ENCODE measurements at places on chromosomes 11 and 22. TPM values are rescaled to one million over a fixed set of nuclear protein-coding genes. Genes with fewer than 3 reads are reported as not detected.

Gene OR2AG2
- total RNA-seq: not detected

- H3K4me3 ChIP-seq: no peak overlapping the region
- DNase-seq: no peak
- H3K4me1 ChIP-seq: no peaks in the 10 kb centered on the region
- no peak overlapping the region for H3K27ac ChIP-seq
These were observed 109.3 kb upstream of the TBCEL start for GRCh38 chr11:120914601-120915000.

DNA sequence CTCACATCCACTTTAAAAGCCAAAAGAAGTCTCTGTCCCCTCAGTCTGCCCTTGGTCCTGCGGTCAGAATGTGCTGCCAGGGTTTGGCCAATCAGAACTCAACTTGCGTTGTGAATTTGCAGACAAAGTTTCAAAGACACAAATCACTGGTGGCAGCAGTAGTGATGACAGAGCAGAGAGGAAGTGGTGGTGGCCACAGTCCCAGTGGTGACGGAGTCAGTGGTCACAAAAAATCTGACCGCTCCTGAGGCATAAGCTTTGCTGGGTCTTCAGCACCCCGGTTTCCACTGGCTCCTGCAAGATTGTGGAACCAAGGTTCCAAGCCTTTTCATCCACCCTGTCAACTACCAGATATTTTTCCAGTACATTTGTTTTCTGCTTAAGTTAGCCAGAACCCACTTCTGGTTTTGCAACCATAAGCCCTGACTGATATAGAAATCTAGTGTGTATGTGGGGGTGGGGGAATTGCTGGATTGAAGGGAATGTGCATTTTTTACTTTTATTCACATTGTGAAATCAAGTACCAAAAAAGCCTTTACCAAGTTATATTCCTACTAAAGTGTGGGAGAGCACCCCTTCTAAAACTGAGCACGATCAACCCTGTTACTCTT, 112.3 kb downstream of the TMPRSS5 start:
- peaks cover 43% of the 10 kb centered on the region for H3K27me3 ChIP-seq
- H3K4me1 ChIP-seq: no peaks in the 10 kb centered on the region
- DNase-seq: no peak

DNA sequence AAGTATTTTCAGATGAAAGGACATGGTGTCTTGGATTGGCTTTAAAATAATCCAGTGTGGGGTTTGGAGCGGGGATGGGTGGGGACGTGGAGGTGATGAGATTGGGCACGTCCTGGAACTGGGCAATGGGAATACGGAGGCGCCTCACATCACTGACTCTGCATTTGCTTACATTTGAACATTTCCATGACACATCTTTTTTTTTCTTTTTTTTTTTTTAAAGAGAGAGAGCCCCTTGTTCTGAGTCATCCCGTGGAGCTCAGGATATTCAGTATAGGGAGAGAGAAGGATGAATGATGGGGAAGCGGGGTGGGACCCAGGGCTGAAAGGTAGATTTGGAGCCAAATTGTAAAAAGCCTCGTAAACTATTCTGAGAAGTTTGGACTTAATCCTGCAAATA, 142.7 kb downstream of the FBXO7 start:
- no peak for DNase-seq
- H3K36me3 ChIP-seq: no peaks in the 10 kb centered on the region
- peaks cover 3% of the 10 kb centered on the region for H3K27me3 ChIP-seq
- H3K27ac ChIP-seq: no peak overlapping the region
- no peaks in the 10 kb centered on the region for H3K4me1 ChIP-seq

DNA sequence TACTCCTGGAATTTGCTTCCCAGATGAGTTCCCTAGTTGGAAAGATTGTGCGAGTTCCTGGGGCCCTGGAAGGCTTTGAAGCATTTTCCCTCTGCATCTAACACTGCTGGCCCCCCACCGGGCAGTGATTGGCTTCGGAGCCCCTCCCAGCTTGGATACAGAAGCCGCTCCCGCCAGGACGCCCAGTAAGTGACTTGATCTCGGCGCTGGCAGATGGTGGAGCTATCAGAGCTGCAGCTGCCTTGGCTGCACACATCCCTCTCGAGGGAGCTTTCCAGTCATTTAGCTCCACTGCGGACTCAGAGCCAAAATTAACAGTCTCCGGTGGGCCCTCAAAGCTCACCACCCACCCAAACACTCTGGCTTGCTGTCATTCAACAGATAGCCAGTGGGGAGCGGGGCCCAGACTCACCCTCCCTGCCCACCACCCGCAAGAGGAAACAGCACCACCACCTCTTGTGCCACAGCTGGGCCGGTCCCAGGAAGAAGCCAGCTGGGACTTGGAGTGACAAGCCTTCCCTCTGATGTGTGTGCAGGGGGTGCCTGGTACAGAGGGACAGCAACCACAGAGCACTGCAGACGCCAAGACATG, 162.3 kb downstream of the TRIM29 start:
- H3K27me3 ChIP-seq: peaks cover 12% of the 10 kb centered on the region
- no peaks in the 10 kb centered on the region for H3K36me3 ChIP-seq
- no peaks in the 10 kb centered on the region for H3K4me1 ChIP-seq

Measured in A673 (cell line).